ENCODE measurements at places on chromosomes 6 and 20. TPM values are rescaled to one million over a fixed set of nuclear protein-coding genes. Genes with fewer than 3 reads are reported as not detected.

RHAG gene
- not detected for total RNA-seq

RAB44 gene
- not detected for total RNA-seq

DNA sequence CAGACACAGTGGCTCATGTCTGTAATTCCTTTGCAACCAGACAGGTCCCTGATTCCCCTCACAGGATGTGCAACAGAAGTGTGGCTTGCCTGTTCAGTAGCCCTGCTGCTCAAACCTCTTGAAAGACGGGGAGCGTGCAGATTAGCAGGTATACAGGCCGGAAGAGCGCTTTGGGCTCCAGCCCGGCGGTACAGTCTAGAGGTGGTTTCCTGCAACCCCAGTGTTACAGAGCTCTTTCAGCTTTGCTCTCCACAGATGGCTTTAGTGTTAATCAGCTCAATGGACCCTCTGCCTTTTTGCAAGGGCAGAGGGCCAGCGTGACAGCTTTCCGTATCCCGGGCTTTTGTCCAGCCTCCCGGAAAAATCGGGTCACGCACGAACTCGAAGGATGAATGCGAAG is 67.2 kb upstream of the TNFRSF21 start:
- H3K27ac ChIP-seq: no peak overlapping the region
- H3K36me3 ChIP-seq: no peaks in the 10 kb centered on the region
- no peak for DNase-seq
- H3K4me1 ChIP-seq: no peaks in the 10 kb centered on the region
- no peak overlapping the region for H3K4me3 ChIP-seq
- no peaks in the 10 kb centered on the region for H3K27me3 ChIP-seq

- H3K4me1 ChIP-seq: no peaks in the 10 kb centered on the region
- no peak overlapping the region for H3K4me3 ChIP-seq
- no peak overlapping the region for H3K27ac ChIP-seq
- H3K27me3 ChIP-seq: no peaks in the 10 kb centered on the region
- DNase-seq: no peak
These were observed 294.7 kb downstream of the KHDC1L start for GRCh38 chr6:72930556-72931132.

Data from SJSA1 (cell line).